ENCODE measurements at places on chromosomes 13 and 19.

DNA sequence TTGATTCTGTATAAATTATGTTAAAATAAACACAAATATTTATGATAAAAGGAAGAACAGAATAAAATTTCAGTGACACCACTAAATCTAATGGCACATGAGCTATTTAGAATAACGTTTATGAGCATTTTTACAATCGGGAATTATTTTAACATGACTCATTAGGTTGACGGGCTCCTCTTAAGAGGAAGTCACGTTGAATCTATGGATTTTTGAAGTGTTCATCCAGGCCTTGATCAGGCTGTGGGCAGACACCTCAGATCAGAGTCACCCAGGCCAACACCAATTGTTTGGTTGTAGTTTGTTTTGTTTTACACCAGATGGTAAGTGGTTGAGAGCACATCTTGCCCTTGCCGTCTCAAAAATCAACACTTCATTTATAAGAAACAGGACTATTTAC lies 257.8 kb downstream of the FOXO1 start:
- DNase-seq = no peak

DNA sequence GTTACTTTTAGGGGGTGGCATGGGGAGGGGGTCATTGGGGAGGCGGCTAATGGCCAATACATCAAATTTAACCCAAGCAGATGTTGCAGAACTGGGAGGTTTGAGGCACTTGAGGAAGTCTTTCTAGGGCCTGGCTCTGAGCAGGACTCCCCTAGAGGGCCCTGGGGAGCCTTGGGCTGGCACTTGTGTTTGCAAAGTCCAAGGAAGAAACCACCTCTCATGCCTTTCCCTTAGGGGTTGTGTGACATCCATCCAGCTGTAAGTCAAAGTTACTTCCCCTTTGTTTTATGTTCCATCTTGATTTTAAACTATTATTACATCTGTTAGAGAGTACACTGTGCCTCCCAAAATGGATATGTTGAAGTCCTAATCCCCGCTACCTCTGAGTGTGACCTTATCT lies 159.9 kb downstream of the KATNAL1 start:
- no peak for DNase-seq

- no peak for DNase-seq
Measured at GRCh38 chr19:1163283-1163933, 10.7 kb downstream of the SBNO2 start.

GRCh38 chr19:21848706-21849105 lies 12.7 kb upstream of the ZNF43 start:
- no peak for DNase-seq

DNA sequence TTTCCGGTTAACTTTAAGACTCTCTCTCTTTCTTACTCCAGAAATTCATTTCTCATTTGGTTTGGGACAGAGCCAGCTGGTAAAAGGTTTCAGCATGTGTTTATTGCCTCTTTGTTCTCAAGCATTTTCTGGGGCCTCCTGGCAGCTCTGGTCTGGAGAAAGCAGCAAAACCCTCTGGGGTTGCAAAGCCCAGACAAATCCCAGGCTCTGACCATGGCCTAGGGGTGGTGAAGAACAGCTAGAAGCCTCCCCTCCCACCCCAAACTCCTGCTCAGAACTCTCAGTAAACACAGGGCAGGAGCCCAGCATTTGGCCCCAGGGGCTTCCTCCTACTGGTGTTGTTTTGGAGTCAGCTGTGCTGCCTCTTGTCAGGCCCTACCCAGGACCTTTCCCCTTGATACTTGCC lies 124.2 kb upstream of the SERP2 start:
- peak; percentile 36 for DNase-seq

- peak; percentile 60 for DNase-seq
Measured at GRCh38 chr19:41821003-41821735, 23.3 kb downstream of the LYPD4 start.

DNA sequence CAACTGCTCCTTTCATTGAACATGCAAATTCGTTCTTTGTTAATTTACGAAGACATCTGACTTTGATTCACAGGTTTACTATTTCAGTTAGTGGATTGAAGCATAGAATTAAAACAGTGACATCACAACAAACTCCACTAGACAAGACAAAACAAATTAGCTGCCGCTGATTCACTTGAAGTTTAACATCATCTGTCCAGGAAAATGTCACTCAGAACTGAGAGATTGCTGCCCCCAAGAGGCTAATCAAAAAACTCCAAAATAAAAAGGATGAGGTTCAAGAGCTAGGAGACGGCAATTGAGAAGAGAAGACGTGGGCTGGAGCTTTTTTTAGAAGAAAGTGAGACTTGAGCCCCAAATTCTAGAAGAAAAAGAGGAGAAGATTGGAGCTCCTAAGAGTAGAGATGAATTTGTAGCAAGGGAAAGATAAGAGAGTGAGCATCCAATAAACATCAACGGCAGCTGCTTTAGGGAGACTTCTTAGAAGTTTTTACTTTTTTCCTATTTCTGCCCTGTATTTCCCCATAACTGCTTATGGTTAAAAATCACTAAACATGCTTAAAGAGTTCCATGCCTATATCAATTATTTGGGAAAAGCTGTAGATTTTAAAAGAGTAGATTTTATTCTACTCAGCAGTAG lies 40.8 kb upstream of the TPP2 start:
- no peak for DNase-seq

DNA sequence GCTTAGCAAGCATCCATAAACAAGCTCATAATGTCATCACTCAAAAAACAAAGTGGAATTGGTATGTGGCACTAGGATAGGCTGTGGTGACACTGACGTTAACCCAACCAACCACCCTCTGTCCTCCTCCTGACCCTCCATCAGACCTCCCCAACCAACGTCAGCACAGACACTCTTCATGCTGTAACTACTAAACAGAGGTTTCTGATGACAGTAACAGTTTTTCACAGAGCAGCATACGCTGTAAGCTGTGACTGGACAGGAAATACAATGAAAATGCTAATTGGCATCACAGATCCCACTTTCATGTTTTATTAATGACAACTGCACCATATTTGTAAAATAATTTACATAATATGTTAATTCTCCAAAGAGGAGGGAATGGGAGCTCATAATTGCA lies 238.0 kb downstream of the IRS2 start:
- no peak for DNase-seq

DNA sequence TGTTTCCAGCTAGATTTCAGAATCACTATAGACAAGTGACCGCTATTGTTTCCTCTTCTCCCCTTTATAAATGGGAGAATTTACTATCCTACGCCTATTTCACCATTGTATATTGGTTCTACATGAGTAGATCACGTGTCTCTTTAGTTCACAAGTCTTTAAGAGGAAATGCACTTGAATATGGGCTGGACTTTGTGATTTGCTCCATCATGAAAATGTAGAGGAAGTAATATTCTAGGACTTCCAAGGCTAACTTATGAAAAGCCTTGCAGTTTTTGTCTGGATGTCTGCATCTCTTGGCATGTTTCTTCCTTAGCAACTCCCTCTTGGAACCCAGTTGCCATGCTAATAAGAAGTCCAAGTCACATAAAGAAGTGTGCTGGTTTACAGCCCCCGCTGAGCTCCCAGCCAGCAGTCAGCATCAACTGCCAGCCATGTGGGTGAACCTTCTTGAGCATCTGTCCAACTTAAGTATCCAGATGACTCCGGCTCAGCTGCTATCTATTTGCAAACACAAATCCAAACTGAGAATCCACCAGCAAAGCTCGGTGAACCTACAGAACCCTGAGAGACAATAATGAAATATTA lies 4.8 kb upstream of the FBXL3 start:
- no peak for DNase-seq

DNA sequence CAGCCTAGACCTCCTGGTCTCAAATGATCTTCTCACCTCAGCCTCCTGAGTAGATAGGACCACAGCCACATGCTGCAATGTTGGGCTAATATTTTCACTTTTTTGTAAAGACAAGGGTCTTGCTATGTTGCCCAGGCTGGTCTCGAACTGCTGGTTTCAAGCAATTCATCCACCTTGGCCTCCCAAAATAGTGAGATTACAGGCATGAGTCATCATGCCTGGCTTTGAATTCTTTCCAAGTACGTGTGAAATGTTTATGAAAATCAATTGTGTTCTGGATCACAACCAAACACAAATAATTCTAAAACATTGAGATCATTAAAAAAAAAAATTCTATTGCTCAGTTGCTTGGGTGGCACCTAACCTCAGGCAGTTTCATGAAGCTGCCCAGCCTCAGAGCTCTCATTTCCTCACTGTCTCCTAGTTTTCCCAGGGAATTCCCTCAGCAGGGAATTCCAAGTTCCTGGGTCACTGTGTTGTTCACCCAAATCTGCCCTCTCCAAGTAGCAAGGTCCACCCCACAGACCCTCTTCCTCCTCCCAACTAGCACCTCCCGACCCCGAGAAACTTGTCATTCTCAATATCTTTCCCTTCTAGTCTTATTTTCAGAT lies 44.8 kb downstream of the ING1 start:
- no peak for DNase-seq

DNA sequence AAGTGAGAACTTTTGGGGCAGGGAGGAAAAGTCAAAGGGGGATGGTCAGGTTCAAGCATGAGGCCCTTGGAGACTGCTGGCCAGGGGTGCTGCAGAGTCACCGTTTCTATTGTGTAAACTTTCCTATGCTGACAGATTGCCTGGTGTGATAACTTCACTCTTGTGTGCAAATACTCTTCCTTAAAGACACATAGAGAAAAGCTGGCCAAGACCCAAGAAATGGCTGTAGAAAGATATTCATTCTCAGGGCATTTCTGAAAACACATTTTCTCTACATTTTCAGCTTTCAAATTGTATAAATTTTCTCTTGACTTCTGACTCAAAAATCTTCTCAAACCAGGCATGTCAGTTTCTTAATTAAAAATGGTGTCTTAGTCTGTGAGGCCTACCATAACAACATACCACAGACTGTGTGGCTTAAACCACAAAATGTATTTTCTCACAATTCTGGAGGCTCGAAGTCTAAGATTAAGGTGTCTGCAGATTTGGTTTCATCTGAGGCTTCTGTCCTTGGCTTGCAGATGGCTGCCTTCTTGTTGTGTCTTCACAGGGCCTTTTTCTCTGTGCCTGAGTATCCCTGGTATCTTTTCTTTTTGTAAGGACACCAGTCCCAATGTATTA lies 304.5 kb downstream of the KCNRG start:
- DNase-seq = peak; percentile 38

GRCh38 chr13:74726206-74726605 lies 592.0 kb upstream of the KLF12 start:
- no peak for DNase-seq

DNA sequence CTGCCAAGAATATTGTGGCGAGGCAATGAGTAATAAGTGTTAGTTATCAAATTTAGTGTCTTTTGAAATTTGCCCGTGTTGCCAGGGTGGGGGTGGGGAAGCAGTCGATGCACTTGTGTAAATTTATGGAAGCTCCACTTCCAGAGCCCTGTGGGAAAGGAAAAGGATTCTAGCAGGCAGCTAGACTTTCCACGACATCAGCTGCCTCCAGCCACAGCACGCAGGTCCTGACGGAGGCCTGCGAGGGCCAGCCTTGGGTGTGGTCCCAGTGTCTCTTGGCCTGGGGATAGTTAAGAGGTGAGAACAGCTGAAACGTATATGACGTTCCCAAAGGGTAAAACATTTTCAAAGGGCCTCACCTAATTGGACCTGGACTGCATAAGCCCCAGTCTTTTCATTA lies 433.0 kb downstream of the TSHZ3 start:
- DNase-seq = no peak

GRCh38 chr19:5035793-5036697 lies 67.1 kb downstream of the KDM4B start:
- no peak for DNase-seq

DNA sequence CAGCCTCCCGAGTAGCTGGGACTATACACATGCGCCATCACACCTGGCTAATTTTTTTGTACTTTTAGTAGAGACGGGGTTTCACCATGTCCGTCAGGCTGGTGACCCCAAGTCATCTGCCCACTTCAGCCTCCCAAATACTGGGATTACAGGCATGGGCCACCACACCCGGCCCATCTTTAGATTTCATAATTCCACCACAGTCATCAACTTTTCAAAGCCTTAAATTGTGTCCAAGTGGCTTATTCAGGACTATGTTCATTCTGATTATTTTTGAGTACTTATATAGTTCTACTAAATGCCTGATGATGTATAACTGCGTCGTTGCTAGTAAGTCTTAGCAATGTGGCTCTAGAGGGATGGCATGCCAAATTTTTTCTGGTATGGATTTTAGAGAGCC lies 36.9 kb downstream of the FLT1 start:
- no peak for DNase-seq

DNA sequence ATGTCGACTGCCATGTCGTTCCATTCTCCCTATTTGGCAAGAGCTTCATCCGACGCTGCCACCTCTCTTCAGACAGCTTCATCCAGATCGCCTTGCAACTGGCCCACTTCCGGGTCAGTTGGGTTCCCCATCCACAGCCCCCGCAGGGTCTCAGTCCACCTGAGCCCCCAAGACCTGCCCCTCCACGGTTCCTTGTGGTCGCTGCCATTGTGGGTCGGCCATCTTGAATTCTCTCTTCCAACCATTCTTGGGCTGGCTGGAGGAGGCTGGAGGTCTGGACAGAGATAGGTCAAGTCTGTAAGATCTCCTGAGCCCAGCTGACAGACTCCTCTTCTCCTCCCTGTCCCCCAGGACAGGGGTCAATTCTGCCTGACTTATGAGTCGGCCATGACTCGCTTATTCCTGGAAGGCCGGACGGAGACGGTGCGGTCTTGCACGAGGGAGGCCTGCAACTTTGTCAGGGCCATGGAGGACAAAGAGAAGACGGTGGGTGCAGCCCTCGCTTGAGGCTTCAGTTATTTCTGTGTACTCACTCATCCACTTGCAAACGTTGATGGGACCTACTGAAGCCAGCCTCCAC lies 19.5 kb downstream of the CPT1C start:
- DNase-seq = no peak

DNA sequence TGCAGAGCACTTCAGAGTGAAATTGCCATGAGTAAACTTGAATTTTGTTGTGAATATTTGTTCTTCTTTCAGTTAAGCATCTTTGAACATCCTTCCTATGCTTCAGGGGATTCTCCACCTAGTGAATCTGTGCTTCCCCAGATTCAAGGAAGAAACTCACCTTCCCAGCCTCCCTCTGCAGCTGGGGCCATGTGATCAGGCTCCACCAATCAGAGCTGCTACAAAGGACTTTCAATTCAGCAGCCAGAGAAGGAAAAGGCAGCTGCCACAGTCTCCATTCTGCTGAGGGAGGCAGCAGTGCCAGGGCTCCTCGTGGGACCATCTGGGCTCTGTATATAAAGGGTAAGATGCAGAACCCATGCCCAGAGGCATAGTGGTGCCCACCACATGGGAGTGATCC lies 89.7 kb upstream of the SIAH3 start:
- DNase-seq = no peak

GRCh38 chr19:7868671-7869452 lies 5.3 kb downstream of the PRR36 start:
- peak; percentile 87 for DNase-seq

DNA sequence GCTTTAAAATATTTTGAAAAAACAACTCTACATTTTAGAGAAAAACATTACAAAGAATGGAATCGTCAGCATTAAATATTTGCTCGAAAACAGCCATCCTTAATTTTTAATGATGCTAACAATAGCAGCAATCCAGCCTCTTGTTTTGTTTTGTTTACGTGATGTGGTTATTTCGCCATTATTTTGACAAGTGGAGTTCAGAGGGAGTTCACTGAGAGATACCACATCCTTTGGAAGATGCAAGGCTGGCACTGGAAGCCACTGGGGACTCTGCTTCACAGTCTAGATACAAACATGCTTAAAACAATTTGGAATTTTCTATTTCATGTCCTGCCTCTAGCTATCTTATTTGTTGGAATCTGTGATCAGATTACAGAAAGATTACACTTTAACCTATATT lies 556.3 kb downstream of the PCDH17 start:
- DNase-seq = no peak

- no peak for DNase-seq
Measured at GRCh38 chr13:72932250-72932649, 126.6 kb upstream of the KLF5 start.

- no peak for DNase-seq
Measured at GRCh38 chr13:43293008-43293407, 269.6 kb downstream of the DNAJC15 start.
